Lung microvascular endothelial cell (primary cell): ENCODE measurements at places on chromosomes 2 and 18. TPM values are rescaled to one million over a fixed set of nuclear protein-coding genes. Genes with fewer than 3 reads are reported as not detected.

GRCh38 chr2:118973542-118973951 lies 31.6 kb downstream of the MARCO start:
- DNase-seq = no peak

The ACTR3 gene
- total RNA-seq = 60.5 and 63.6 TPM in 2 replicates

DNA sequence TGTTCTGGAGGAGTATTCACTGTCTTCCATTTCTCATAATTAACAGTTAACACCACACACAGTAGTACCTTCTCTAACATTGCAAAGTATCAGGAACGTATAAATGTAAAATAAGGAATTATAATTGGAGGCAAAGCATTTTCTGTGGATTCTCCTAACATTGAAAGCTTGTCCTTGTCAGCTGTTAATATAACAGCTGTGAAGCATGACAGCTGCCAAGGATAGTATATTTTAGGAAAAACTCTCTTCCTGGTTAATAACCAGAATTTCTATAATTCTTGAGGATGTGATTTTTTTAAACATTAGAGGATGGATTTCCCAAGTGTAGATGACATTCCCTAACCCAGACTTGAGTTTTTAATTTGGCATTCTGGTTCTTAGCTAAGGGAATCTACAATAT lies 110.3 kb downstream of the EPC2 start:
- DNase-seq = no peak

DNA sequence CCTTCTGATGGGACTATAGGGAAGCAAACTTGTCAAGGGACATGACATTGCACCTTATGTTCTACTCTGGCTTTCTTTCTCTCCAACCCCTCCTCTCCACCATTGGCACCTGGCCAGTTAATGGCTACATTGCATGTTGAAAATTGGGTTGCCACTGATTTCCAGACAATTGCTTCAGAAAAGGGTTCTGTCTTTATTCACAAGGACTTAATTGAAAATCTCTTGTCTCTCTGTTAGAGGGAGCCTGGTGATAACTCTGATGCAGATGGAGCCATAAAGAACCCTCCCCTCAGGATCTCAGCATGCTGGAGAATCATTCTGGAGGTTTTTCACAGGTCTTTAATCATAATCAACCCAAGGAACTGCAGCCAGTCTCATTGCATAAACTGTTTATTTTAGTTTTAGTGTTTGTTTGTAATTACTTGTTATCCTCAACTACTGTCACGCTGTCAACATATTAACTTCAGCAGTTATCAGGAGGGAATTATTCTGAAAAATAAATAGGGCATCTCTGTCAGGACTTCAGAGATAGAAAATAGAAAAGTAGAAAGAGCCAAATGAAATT lies 316.8 kb downstream of the RIT2 start:
- no peak for DNase-seq

The GKN1 gene
- not detected in 2 replicates for total RNA-seq

DNA sequence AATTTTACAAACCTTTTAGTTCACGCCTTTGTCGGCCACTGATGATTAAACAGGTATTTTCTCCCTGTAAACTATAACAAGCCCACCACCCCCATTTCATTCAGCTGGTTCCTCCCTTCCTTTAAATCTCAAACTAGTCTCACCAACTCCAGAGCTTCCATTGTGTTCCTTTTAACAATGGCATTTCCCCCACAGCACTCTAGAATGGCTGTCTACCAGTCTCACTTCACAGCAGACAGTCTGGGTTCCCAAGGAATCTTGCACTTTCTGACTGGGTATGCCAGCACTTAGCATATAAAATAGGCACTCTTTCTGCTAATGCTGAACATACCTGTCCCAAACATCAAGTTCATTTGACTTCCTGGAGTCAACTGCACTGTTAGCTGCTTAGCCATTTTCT lies 75.3 kb downstream of the CCDC93 start:
- no peak for DNase-seq

DNA sequence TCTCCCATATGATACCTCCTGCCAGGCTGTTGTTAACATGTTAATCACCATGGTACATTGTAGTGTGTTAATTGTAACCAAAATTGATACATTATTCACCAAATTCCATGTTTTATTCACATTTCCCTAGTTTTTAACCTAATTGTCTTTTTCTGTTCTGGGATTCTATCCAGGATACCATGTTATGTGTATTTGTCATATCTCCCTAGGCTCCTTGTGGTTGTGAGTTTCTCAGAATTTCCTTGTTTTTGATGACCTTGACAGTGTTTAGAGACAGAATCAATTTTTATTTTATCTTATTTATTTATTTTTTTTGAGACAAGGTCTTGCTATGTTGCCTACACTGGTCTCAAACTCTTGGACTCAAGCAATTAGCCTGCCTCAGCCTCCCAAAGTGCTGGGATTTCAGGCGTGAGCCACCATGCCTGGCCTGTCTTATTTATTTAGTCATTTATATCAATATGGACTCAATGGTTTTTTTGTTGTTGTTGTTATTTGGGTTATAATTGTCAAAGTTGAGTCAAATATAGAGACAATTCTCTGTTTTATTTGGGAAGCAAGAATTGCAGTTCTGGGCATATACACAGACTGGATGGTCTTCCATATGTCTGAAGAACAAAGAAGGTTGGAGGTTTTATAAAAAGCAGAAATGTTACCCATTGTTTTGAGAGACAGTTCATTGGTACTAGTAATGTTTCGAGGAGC lies 42.6 kb downstream of the INPP4A start:
- no peak for DNase-seq

The LOXL3 gene
- total RNA-seq = 0.65 and 1.2 TPM in 2 replicates

DNA sequence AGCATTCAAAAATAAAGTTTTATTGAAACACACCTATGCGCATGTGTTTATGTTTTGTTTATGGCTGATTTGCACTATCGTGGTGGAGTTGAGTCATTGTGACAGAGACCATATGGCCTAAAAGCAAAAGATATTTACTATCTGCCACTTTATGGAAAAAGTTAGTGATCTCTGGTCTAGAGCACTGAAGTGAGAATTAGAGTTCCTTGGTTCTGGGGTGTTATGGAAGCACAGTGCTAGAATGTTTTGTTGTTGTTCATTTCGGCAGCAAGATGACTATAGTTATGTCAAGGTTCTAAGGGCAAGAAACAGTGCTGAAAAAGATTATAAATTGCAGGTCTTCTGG lies 416.5 kb downstream of the SLC4A3 start:
- DNase-seq = no peak

DNA sequence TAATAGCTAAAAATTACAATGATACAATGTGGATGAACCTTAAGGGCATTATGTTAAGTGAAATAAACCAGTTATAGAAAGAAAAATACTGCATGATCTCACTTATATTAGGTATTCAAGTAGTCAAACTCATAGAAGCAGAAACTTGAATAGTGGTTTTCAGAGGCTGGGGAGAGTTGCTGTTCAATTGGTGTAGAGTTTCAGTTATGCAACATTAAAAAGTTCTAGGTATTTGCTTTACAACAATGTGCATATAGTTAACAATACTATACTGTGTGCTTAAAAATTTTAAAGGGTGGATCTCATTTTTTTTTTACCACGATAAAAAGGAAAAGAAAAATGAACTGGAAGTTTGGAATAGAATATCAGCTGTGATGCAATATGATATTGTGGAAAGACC lies 479.1 kb downstream of the SPAG16 start:
- DNase-seq = no peak

DNA sequence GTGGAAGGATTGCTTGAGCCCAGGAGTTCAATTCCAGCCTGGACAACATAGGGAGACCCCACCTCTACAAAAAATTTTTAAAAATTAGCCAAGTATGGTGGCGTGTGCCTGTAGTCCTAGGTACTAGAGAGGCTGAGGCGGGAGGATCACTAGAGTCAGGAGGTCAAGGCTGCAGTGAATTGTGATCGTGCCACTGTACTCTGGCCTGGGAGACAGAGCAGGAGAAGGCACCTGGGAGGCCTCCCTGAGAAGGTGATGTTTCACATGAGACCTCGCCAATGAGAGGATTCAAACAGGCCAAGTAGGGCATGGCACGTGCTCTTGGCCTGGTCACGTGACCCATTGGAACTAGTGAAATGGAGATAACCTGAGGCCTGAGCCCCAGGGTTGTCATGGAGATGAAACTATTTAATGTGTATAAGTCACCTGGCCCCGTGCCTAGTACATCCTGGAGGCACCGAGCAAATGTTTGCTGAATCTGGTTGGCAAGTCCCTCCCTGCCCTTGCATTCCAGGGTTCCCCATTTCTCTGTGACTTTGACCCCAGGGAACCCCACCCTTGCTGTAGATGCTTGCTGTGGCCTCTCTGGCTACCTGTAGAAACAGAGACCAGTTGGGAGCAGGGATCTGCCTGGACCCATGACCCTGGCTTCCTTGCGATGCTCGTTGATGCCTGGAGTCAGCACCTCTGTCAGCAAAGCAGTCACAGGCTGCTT lies 26.1 kb upstream of the ROCK2 start:
- DNase-seq = peak; percentile 66
